T-helper 1 cell (primary cell): ENCODE measurements at places on chromosomes 2 and 18.

DNA sequence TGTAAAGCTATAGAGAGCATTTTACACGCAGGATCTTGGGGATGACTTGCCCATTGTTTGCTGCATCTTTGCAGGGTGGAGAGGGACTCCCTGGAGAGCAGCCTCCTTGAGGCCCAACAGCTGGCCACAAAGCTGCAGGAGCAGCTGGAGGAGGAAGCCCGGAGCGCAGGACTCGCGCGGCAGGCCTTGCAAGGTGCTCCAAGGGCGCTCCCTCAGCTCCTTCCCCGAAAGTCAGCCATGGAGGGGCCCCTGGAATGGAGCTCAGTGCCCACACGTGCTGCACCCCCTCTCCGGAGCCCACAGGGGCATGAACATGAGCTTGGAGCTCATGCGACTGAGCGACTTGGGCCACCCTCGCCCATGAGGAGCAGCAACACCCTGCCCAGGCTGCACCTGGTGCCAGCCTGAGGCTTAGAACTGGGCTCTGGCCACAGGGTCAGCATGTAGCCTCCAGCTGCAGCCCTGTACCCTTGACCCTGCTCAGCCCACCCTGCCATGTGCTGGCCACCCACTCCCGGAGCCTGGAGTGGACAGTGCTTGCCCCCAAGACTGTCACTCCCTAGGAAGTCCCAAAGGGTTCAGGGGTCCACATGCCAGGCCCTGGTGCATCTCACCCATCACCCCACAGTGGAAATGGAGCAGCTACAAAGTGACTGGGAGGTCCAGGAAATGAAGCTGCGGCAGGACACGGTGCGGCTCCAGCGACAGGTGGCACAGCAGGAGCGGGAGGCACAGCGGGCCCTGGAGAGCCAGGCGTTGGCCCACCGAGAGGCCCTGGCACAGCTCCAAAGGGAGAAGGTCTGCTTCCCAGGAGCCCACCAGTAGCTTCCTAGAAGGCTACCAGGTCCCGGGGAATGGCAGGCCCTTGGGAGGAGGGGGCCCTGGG lies 43.0 kb downstream of the CROCC2 start:
- no peak for DNase-seq

GRCh38 chr2:130972410-130972809 lies 120.8 kb downstream of the FAM168B start:
- no peak for DNase-seq

DNA sequence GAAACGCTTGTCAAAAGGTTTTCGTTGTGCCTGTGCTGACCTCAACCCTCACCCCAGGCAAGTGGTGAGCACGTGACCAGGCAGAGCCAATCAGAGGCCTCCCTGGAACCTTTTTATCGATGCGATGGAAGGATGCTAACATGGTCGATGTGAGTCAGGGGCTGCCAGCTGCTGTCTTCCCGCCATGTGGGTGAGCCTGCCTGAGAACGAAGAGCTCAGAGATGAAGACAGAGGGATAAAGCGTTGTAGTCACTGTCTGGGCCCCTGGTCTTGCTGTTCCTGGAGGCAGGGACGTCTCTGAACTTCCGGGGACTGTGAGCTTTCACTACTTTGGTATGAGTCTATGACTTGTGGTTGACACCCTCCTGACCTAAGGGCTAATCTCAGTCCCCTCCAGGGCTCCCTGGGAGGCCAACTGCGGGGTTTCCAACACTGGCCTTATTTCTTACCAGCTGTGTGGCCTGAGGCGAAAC lies 18.6 kb downstream of the DNMT3A start:
- DNase-seq: peak; percentile 42

DNA sequence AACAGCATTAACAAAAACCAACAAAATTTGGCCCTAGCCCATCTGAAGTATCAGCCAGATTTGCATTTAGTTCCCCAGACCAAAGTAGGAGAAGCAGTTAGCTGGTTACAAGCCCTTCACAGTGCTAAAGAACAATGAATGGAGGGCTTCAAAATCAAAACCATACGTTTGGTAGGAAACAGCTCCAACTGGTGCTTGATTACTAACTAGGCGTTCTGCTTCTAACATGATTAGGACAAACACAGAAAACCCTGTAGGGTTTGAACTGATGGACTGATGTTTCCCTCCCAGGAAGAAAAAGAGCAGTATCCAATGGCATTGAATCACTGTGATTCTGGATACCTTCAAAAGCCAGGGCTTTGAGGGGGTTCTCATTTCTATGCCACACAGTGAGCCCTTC lies 20.5 kb upstream of the STAT4 start:
- DNase-seq: no peak

DNA sequence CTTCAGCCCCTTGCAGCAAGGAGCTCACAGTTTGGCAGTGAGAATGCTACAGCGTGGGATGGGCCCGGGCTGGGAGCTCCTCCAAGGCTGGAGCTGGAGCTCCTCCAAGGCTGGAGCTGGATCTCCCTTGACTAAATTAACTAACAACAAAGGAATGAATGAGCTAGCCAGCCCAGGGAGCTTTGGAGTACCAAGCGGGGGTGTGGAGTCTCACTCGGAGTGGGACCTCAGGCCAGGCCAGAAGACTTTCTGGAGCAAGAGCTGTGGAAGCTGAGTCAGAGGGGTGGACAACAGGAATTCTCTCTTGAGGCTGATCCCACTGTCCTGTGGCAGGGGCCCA lies 244.7 kb upstream of the HS6ST1 start:
- no peak for DNase-seq
